ENCODE measurements at places on chromosomes 1 and 21.

DNA sequence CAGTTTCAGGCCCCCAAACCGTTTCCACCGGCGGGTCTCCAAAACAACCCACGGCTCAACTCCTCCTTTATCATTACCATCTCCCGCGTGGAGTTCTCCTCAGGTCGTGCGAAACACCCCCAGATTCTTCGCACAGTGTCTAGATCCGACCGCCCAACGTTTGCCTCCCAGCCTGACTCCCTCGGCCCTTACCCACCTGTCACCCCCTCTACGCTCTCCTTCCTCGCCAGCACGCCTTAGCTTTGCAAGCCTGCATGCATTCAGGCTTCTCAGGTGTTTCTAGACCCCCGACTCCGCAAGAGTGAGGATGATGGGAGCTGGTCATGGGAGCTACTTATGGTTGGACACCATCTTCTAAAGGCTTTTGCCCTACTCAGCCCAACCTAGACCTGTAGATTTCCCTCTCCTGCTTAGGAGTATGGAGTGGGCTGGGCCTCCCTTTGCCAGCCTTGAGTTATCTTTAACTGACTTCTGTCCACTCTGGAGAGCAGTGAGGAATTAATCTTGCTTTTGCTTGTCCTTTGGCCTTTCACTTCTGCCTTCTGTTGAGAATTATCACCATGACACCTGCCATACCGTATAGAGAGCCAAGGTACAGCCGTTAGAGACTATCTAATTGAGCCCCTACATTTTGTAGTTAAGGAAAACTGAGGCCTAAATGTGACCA lies 865 bp downstream of the ATP5IF1 start:
- no peak for DNase-seq

DNA sequence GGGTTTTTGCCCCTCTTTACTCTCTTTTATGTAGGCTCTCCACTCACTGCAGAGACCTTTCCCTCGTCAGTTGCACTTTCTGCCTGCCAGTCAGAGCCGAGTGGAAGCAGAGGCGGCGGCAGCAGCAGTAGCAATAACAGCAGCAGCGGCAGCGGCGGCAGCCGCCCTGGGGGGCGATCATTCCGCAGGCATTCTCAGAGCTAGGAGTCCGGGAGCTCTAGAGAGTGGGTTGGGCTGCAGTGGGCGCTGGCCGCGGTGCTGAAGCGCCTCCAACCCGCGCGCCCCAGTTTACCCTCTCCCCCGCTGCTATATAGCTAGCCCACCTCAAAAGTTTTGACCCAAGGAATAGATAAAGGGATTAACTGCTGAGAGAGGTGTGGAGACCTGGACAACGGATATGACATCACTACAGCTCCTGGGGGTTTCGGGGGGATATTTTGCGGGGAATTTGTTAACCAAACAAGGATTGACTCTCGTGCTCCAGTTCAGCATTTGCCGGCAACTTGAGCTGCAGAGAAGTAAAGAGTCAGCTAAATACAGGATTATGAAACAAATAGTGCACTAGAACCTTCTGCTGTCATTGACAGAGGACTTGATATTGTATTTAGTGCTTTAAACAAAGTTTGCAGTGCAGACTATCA lies at the start of gene OLFM3:
Gene OLFM3, minus strand, starts transcription at position 102 of the 641 bp plus-strand sequence.
- DNase-seq: no peak

DNA sequence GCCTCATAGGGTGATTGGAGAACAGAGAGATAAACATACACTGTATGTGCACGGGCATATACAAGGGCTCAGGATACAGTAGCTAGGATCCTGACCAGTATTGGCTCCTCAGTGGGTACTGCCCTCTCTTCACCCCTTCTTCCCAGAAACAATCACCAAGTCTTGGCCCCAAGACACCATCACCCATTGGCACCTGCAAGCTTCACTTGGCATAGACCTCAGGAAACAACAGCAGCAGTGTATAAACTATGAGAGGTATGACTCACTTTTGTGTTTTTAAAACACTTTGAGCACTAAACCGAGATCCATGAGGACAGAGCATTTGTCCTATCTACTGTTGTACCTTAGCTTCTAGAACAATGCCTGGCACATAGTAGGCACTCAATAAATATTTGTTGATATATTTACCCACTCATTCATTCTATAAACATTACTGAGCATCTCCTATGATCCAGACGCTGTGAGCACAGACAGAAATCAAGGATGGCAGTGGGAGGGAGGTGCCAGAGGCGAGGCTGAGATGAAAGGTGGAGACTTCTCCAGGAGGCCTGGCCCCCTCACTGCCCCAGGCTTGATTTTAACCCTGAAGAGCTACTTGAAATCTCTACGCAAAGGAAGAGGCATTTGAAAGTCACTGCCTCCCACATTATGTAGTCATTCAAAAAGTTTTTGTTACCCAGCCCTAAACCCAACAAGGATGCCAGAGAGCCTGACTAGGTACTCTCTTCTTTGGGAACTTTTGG lies 95.2 kb downstream of the CAMK2N1 start:
- DNase-seq: no peak

- DNase-seq: no peak
Measured at GRCh38 chr1:110338309-110338885, 780 bp upstream of the RBM15 start.

- peak; percentile 28 for DNase-seq
Measured at GRCh38 chr1:7250176-7250575, 464.9 kb downstream of the CAMTA1 start.

DNA sequence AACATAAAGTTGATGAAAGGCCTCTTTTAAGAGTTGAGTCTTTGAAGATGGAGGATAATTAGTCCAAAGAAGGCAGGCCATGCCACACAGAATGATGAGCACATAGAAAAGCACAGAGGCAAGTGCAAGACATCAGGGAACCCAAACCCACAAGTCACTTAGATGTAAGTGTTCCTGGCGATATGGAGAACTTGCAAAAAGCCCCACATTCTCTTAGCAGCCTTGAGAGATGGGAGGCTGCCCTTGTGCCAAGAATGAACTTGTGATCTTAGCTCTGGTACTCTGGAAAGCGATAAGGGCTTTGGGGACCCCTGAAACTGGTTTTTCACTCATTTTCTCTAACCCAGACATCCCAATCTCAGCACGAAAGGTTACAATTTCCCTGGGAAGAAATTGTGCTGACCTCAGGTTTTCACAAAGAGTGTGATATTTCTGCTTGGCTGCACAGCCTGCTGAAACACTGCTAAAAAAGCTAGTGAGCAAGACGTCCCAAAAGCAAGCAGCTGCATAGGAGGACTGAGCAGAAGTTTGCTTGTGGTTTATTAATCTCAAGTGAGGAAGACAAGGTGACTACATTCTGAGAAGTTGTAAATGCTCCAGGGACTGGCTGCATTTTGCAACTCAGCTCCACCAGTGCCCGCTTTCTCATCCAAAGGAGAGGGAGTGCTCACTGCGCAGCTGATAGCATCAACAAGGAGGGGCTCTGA lies 496.9 kb upstream of the CAMK1G start:
- no peak for DNase-seq

- DNase-seq: peak; percentile 89
Measured at GRCh38 chr1:8027748-8028570, 1.9 kb upstream of the ERRFI1 start.

DNA sequence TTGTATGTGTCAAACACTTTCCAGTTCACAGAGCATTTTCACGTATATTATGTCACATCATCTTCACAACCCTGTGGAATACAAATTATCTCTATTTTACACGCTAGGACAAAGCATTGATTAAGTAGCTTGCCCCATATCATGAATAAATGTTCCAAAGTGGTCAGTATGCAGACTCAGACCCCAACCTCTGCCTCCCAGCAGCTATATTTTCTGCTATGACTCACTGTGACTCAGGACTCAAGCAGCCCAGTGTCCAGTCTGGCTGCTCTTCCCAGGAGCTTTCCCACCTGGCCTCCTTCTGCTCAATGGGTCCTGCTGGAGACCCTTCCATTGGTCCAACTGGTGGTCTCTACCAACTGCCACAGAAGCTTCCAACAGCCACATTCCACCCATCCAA lies 56.0 kb upstream of the RAP1A start:
- DNase-seq: peak; percentile 69

- DNase-seq: no peak
Measured at GRCh38 chr21:42191696-42192595, 27.0 kb upstream of the ABCG1 start.

- DNase-seq: no peak
Measured at GRCh38 chr1:9472386-9473031, 66.8 kb upstream of the SLC25A33 start.

DNA sequence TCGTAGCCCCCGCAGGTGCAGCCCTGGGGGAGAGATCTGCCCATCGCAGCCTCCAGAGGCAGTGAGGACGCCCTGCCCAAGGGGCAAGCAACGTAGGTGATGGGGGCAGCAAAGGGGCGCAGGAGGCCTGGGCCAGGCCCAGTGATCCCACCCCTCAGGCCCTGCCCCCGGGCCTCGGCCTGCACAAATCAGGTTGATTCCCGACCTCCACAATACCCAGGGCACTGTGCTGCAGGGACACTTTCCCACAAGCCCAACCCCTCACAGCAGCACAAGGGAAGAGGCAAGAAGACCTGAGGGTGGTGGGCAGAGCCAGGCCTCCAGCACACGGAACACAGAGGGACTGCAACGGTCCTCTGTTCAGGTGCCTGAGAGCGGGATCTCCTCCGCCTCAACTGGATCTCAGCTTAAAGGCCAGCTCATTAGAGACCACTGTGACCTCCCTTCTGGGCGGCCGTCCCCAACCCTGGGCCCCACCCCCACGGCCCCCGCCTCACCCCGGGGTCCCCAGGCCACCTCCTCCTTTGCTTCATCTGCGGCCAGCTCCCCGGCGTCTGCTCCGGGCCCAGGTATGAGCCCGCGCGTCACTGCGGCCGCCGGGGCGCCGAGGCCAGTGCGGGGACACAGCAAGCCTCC lies 812 bp upstream of the ARF1 start:
- DNase-seq: no peak

GRCh38 chr1:41662765-41663437 lies 178.4 kb upstream of the EDN2 start:
- DNase-seq: peak; percentile 83

- DNase-seq: peak; percentile 46
Measured at GRCh38 chr1:30779294-30780071, 21.9 kb upstream of the LAPTM5 start.

- peak; percentile 25 for DNase-seq
Measured at GRCh38 chr1:50447961-50448360, 24.7 kb upstream of the DMRTA2 start.

DNA sequence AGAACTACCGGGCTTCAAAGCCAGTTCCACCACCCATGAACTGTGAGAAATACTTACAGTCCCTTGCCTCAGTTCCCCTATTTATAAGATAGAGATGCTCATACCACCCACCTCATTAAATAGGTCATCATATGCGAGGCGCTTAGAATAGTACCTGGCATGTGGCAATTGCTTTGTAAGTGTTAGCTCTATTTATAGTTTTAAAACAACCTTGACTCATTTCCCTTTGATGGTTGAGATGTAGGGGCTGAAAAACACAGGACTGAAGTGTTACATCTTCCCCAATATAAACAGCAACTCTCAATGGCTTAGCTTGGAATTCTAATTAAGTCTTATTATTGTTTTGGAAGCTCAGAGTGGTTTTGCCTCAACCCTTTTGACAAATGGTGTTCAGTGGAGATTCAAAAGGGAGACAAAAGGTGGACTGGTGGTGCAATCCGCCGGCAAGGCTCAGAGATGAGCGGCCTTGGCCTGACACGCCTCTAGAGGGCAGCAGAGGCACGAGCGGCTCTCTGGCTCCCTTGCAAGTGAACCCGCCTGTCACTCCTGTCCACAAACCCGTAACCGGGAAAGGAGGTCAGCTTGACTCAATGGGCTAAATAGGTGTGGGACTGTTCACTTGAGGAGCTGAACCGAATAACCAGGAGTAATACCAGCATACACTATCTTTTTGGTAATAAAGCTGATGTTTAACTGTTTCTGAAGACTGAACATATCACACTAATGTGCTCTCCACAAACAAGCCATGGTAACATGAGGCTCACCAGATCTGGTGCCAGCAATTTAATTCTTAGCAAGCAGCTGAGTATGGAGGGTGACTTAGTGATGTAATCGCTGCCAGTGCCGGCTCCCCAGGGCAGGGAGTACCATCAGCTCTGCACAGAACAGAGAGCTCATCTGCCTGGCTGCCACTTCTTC lies 19.5 kb upstream of the SMYD2 start:
- peak; percentile 68 for DNase-seq

GRCh38 chr1:52551507-52552235 lies 1.2 kb downstream of the TUT4 start:
- DNase-seq: peak; percentile 33

- no peak for DNase-seq
Measured at GRCh38 chr1:26285366-26286063, 5.6 kb downstream of the SH3BGRL3 start.

- DNase-seq: no peak
Measured at GRCh38 chr1:914891-915280, 8.8 kb upstream of the SAMD11 start.

GRCh38 chr1:18316764-18317163 lies 164.0 kb upstream of the KLHDC7A start:
- DNase-seq: no peak

- DNase-seq: no peak
Measured at GRCh38 chr1:170498876-170499275, 33.1 kb upstream of the GORAB start.

GRCh38 chr1:20099533-20099932 lies 19.8 kb downstream of the PLA2G2D start:
- DNase-seq: no peak

GRCh38 chr1:240666568-240667198 lies 54.7 kb upstream of the GREM2 start:
- no peak for DNase-seq

DNA sequence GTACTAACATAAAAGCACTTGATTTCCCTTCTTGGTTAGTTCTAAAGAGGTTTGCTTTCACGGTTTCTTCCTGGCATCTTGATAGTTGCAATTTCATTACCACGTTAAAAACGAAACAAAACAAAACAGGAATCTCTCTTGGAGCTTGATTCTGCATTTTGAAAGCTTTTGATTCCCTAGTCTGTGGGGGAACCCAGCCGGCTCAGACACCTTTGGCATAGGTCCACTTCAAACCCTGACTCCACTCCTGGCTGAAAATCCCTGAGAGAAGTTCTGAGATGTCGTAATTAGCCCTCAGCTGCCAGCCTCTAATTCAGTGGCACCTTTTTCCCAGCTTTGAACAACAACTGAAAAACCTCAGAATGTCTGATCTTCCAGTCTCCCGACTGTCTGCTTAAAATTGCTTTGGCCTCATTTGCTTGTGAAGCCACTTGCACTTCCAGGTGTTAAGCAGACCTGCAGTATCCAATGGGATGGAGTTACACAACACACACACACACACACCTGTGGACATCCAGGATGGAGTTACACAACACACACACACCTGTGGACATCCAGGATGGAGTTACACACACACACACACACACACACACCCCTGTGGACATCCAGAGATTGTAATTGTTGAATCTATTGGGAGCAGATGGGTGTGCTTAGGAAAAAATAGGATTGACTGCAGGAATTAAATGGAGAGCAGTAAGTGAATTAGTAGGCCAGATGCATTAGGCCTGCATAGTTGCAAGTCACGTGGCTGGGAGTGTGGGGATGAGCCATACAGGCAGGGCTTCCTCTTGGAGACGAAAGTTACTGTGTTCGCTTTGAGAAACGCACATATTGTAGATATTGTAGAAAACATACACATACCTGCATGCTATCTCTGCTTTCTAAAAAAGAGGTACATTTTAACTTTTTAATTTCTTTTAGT lies 285.6 kb upstream of the FMN2 start:
- DNase-seq: no peak

- no peak for DNase-seq
Measured at GRCh38 chr1:95627244-95627643, 393.2 kb downstream of the RWDD3 start.

Data from HFFc6 (cell line).